ENCODE measurements at places on chromosomes 5 and 9.

GRCh38 chr5:66169534-66169933 is 25.4 kb downstream of the SREK1 start:
- no peak for DNase-seq

- no peak for DNase-seq
Measured at GRCh38 chr9:93648836-93649235, 72.5 kb downstream of the PHF2 start.

- peak; percentile 95 for DNase-seq
Measured at GRCh38 chr9:90642570-90643539, at the start of gene DIRAS2. Gene DIRAS2, minus strand, starts transcription at chr9:90642824. Its CDS starts 28,997 bp downstream, at chr9:90613827.

DNA sequence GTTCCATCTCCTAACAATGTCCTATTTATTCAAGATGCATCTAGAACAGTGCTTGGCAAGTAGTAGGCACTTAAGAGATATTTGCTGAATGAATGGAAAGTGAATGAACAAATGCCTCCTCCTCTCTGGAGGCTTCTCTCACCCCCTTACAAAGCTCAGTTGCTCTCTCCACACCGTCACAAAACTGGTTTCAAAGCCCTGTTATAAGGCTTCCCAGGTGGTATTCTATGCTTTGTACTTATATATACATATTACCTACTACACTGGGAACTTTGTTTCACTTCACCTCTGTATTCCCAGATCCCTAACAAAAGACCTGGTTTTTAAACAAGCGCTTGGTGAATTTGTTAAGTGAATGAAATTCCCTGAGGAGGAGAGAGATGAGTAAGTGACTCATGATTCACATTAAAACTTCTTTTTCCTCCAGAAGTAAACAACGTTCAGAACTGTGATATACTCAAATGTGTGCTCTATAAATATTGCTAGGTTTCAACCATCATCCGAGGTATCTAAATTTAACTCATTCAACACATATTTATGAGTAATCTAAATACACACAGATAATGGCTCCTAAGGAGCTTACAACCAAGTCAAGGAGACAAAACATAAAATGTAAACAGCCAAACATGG is 36.0 kb downstream of the DENND1A start:
- DNase-seq, result no peak

- DNase-seq, result no peak
Measured at GRCh38 chr5:757931-758697, 26.4 kb downstream of the ZDHHC11B start.

DNA sequence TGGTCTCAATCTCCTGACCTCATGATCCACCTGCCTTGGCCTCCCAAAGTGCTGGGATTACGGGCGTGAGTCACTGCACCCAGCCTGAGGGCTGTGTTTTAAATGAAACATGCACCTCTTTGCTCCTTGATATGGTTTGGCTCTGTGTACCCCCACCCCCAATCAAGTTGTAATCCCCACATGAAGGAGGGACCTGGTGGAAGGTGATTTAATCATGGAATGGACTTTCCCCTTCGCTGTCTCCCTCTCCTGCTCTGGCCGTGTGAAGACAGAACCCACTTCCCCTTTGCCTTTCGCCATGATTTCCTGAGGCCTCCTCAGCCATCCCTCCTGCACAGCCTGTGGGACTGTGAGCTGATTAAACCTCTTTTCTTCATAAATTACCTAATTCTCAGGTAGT is 12.5 kb upstream of the NOTCH1 start:
- no peak for DNase-seq

DNA sequence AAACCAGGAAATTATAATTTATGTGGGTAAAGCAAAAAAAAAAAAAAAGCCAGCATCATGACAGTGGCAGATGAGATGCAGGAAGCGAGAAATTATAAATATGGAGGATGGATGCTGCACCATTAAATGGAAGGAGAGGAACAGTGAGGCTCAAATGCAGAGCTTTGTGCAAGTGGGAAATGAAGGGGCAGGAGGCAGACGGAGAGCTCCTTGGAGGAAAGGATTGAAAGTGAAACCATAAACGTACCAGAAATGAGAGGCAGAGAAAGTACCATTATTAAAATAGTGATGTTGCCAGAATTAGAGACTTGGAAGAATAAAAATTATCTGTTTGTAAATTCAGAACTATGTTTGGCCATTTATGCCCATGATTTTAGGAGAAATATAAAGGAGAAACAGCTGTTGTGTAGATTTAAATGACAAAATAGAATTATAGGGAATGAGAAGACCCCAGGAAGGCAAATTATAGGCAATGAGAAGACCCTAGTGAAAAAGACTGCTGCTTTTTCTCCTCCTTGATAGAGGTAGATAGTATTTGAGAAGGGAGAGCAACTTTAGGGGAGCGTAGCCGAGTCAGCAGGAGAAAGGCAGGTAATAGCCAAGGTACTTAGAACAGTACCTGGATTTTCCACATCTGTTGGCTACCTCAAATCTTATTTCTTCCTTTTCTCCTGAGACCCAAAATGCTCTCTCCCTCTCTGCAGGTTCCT is 341.0 kb upstream of the CD180 start:
- DNase-seq, result no peak

GRCh38 chr9:114735704-114736103 is 53.7 kb upstream of the TEX48 start:
- DNase-seq, result no peak

DNA sequence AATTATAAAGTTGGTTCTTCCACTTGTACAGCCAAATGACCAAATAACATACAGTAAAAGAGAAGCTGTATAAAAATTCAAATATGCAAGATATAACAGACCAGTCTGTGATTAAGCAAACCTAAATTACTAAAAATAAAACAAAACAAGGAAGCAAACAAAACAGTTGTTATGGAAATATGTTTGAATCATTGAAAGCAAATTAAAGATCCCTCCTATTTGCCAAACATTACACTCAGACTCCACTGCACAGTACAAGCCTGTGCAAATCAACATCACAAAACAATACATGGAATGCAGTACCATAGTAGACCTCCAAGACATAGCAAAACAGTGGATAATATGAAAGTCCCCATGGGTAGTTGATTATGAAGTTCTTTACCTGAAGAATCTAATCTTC is 288.1 kb upstream of the PTGER4 start:
- no peak for DNase-seq

- no peak for DNase-seq
Measured at GRCh38 chr5:91269198-91269597, 113.9 kb downstream of the ARRDC3 start.

- no peak for DNase-seq
Measured at GRCh38 chr5:74320526-74320925, 320.0 kb downstream of the ENC1 start.

DNA sequence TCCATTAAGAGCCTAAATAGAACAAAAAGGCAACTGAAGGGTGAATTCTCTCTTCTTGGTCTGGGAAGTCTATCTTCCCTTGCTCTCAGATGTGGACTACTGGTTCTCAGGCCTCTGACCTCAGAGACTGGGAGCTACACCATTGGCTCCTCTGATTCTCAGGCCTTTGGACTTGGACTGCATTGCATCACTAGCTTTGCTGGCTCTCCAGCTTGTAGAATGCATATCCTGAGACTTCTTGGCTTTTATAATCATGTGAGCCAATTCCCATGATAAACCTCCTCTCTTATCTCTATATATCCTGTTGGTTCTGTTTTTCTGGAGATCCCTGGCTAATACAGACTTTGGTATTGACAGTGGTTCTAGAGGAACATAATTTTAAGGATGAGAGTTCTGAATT is 89.8 kb downstream of the PSAT1 start:
- DNase-seq, result no peak

GRCh38 chr9:129081388-129081904 is 535 bp downstream of the DOLPP1 start:
- DNase-seq, result no peak

DNA sequence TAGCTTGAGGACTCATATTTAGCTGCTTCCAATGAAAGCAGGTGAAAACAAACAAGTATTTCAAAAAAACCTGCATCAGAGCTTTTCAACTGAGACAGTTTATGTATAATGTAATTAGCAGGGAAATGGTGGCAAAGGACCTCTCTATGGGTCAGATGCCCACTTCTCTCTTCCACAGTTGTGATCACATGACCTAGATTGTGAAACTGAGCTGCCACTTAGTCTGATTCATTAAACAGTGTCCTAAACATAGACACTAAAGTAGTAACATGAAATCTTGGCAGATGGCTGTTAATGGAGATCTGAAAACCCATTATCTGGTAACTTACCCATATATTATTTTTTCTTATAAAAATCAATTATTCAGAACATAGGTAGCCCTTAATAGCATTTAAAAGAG is 663.6 kb upstream of the RIOK2 start:
- DNase-seq, result no peak

- DNase-seq, result no peak
Measured at GRCh38 chr9:125066839-125067619, 76.3 kb downstream of the SCAI start.

DNA sequence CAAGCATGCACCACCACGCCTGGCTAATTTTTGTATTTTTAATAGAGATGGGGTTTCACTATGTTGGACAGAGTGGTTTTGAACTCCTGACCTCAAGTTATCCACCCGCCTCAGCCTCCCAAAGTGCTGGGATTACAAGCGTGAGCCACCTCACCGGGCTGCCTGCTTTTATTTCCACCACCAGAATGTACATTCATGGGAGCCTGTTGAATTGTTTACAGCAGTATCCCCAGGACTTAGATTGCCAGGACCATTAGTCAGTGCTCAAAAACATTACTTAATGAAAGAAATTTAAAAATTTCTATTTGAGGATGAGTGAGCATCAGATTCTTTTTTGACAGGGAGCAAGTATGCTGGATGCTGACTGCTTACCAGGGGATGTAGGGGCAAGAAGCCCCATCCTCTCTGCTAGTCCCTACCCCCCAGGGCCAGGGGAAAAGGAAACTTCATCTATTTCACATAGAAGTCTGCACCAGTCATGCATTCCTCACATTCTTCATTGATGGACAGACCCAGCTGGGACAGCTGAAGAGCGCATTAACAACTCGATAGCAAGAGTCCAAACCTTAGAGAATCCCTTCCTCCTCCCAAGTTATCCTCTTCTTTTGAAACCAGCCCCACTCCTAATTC is 10.3 kb upstream of the RGMB start:
- no peak for DNase-seq

- no peak for DNase-seq
Measured at GRCh38 chr9:137387114-137387890, 35.7 kb downstream of the EXD3 start.

GRCh38 chr9:4838189-4838546 is 45.4 kb downstream of the RCL1 start:
- DNase-seq, result no peak

GRCh38 chr9:34651321-34651720 is 664 bp upstream of the IL11RA start:
- no peak for DNase-seq

- no peak for DNase-seq
Measured at GRCh38 chr9:6959270-6960000, 201.7 kb downstream of the KDM4C start.

DNA sequence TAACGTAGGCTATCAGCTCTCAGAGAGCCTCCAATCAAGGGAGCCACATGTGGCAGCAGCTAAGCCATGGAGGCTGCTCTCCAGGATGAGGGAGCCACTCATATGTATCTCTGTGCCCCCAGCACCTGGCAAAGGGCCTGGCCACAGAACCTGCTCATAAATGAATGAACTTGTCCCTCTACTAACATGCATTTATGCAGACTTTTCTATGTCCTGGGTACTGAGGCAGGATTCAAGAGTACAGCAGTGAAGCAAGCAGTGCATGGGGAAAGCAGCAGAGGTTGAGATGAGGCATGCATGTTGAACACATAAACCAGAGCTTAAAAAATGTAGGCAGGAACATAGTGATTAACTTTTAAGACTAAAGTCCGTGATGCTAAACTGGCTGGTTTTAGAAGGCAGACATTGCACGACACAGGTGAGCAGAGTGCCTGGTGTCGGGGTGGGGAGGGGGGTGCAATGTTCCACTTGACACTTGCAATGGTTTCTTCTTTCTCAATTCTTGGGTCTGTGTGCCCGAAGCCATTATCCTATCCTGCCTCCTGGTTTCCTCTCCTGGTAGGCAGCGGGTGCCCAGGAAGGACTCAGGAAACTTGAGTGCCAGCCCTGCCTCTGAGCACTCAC is 142.8 kb upstream of the ALDH1B1 start:
- no peak for DNase-seq

- peak; percentile 96 for DNase-seq
Measured at GRCh38 chr9:16689351-16689938, 181.0 kb downstream of the BNC2 start.

DNA sequence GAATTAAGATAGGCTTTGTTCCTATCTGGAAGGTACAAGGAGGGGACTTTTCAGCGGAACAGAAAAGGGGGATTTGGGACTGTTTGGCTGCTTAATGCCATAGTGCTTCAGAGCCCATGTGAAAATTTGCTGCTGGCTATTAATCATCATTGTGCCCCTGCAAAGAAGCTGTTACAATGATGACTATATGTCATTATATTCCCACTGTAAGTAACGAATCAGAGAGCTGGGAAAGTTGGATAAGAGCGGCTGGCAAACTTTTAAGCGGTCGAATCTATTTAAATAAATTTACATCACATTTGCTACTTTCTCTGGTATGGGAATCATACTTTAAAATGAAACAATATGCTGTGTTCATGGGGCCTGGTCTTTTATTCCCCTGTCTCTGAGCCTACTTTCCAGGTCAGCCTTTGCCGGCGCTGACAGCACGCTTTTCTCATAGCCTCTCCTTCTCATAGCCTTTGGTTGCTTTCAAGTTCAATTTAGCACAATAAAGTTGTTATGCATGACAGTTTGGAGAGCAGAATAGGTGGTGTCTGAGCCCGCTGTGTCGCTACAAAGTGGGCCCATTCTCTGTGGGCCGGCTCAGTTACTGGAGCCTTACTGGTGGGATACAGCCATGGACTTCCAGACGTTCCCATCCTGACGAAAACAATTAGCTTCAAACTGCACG is 271.2 kb upstream of the TMEM161B start:
- no peak for DNase-seq

- no peak for DNase-seq
Measured at GRCh38 chr5:81427566-81427965, 33.6 kb upstream of the ACOT12 start.

DNA sequence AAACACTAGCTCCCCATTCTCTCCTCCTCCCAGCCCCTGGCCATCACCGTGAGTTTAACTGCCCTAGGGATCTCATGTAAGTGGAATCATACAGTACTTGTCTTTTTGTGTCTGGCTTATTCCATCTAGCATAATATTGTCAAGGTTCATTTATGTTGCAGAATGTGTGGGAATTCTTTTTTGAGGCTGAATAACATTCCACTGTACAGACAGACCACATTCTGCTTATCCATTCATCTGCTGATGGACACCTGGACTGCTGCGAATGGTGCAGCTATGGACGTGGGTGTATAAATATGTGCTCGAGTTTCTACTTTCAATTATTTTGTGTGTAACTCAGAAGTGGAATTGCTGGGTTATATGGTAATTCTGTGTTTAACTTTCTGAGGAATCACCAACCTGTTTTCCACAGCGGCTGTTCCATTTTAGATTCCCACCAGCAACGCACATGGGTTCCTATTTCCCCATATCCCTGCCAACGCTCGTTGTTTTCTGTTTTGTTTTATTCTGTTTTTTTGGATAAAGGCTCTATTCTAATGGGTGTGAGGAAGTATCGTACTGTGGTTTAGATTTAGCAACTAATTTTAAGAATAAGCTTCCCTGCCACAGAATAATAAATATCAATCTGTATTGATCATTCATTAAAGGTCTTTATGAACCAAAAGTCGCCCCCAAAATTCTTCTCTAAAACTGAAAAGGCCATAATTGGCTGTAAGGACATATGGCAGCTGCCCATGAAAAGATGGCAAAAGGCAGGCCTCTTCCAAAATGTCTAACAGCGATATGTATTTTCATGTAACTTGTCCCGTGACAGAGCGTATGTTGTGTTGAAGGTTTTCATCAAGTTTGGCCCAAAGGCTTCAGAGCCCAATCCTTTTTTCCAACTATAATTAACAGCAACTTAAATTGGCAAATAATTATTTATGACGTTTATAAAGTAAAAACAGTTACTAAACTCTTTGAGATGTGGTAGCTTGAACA is 70.3 kb downstream of the DAP start:
- no peak for DNase-seq
